ENCODE measurements at places on chromosomes 3 and 15.

GRCh38 chr3:187717572-187717971 is 15.2 kb upstream of the RTP2 start:
- DNase-seq, result no peak

- no peak for DNase-seq
Measured at GRCh38 chr3:101796077-101796680, 17.2 kb downstream of the NXPE3 start.

DNA sequence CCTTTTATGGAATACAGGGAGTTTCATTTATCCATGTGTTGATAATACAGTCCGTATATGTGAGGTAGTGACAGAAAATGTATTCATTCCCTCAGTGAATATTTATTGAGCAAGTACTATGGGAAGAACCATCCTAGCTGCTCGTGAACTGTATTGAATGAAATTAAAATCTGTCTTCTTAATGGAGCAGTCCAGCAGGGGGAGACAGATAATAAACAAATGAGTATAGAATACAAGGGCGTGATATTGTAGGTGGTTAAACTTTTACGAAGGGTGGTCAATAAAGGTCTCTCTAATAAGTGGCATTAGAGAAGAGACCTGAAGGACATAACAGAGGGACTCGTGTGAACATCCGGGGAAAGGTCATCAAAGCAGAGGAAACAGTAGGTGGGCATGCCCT is 62.7 kb upstream of the OSTN start:
- no peak for DNase-seq

DNA sequence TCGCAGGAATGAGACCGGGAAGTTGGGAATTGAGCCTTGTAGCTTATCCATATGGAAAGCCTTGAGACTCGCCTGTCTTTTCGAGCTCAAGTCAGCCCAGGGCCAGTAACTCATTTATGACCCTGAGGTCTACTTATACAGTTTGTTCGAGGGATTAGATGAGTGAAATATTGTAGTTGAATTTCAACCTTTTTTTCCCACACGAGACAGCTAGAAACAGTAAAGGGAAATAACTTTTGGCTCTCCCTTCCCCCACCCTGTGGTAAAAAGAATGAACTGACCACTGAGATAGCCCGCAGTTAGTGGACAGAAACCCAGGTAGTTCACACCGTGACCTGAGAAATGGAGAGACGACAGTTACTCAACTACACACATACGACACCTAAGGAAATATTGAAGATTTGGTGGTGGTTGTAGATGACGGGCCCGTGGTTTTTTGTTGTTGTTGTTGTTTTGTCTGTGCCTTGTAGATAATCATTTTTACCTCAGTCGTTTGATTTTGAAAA is 841 bp downstream of the EIF3J start:
- no peak for DNase-seq

- DNase-seq, result no peak
Measured at GRCh38 chr3:13880811-13881156, 913 bp upstream of the WNT7A start.

DNA sequence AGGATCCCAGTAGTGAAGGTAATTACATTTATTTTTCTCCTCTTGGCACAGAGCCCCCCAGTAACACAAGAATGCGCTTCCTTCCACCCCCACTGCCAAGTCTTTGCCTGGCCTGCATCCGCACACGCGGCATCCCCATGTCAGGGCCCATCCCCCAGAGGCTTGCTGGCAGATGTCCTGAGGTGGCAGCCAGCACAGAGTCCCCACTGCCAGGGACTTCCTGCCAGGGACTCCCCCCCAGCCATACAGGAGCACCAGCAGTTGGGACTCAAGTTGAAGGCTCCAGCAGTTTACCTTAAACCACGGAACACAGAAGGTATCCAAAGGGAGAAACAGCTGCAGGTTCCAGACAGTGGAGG is 41.0 kb downstream of the MEGF11 start:
- no peak for DNase-seq

DNA sequence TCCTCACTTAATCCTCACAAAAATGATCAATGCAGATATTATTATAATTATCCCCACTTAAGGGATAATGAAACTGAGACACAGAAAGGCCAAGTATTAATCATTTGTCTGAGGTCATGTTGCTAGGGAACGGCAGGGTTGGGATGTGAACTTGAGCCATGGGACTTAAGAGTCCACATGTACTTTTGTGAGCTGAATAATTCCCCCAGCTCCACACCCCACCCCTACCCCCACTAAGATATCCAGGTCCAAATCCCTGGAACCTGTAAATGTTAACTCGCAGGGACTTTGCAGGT is 290.5 kb upstream of the GADL1 start:
- DNase-seq, result no peak

- no peak for DNase-seq
Measured at GRCh38 chr15:22868495-22868894, 30.0 kb downstream of the NIPA2 start.

GRCh38 chr3:85567071-85567676 is 608.4 kb downstream of the CADM2 start:
- DNase-seq, result no peak

DNA sequence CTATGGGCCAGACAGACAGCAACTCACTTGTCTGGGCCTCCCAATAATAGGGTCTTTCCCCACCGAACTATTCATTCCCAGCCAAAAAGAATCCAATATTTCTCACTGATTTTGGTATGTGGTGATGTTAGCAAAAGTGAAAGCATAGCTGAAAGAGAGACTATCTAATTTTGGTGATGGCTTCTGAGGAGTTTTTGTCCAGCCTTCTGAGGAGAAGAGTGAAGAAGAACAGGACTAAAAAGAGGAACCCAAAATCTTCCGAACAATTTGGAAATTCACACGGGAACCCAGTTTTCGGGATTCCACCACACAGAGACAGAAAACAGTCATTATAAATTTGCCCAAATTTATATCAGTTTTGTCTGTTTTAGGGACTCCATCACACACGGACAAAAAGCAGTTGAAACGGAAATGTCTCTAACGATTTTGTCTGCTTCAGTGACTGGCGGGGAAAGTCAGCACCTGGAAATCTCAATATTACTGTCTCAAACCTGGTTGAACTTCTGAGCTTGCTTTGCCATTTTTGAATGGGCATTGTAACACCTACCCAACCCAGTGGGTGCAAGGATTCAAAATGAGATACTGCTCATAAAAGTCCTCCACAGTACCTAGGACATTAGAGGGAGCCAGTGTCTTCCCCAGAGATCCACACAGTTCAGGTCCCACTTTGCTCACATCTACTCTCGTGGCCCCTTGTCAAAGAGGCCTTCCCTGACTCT is 9.1 kb downstream of the CD80 start:
- DNase-seq, result no peak

DNA sequence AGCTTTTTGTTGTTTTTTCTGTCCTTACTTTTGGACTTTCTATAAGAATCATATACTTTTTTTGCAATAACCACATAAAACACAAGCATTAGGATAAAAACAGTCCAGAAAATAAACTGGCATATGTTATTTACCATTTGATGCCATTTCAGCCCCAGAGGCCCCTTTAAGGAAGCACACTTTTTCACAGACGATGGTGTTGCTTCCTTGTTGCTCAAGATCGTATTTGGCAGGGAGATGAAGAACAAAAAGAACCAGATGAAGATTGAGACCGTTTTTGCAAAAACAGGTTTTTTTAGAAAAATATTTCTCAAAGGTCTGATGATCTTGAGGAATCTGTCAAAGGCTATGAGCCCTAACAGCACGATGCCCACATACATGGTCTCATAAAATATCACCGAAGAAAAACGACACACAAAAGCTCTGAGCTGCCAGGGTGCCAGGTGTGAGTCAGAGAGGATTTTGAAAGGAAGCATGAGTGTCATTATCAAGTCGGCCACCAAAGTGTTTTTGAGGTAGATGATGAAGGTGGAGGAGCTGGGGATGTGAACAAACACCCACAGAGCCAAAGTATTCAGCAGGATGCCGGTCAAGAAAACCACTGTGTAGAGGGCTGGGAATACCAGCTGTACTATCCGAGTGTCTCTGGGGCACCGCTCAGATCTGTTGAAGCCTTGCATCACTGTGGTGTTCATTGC is 902 bp downstream of the P2RY13 start:
- DNase-seq, result no peak

Measured in activated T-helper 1 cell treated with anti-CD3 and anti-CD28 coated beads, Interleukin-2, amount 50 U/mL, for 16 hours (primary cell).